ENCODE measurements at places on chromosomes 6 and 20. TPM values are rescaled to one million over a fixed set of nuclear protein-coding genes. Genes with fewer than 3 reads are reported as not detected.

The MDC1 gene
- 0.34 TPM for polyA plus RNA-seq

The HTR1B gene
- polyA plus RNA-seq, result not detected

DNA sequence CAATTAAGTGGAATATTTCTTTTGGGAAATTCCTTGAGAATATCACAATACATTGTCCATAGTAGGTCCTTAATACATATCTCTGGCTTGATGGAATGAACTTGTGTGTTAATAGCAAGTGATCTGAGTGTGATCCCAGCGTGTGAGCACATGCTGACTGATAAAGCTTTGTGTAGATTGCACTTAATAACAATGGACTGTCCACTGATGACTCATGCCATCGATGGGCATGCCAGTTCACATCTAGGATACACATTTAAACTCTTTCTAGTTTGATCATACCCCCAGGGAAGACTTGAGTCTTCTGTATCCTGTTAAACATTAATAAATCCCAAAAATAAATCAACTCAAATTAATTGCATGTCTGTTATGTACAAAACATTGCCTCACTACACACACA is 454.3 kb upstream of the SPTLC3 start:
- no peak for DNase-seq

DNA sequence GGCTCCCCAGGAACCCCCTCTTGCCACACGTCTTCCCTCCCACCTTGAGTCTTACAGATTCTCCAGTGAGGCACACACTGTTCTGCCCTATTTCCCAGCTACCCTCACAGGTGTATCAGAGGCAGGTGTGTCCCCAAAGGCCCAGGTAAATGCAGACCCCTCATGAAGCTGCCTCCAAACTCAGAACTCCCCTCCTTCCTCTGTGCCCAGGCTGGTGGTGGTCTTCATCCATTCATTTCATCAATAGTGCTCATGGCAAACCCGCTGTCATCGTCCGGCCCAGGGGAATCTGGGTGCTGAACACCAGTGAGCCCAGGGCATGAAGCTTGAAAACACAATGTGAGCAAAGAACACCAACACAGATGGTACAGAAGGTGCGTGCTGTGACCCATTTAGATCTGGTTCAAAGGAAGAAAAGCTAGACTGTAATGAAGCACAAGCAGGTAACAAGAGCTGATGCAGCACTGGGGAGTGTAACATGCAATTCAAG is 213.1 kb downstream of the SYNDIG1 start:
- no peak for DNase-seq

- DNase-seq, result no peak
Observed at GRCh38 chr20:33015114-33015484, 7.6 kb downstream of the BPIFB2 start.

GRCh38 chr6:80003826-80004172 is 650 bp upstream of the TTK start:
- peak; percentile 1 for DNase-seq

GRCh38 chr6:111845441-111845871 is 27.8 kb downstream of the FYN start:
- DNase-seq, result peak; percentile 41

- DNase-seq, result no peak
Observed at GRCh38 chr6:31652925-31653724, 664 bp upstream of the BAG6 start.

DNA sequence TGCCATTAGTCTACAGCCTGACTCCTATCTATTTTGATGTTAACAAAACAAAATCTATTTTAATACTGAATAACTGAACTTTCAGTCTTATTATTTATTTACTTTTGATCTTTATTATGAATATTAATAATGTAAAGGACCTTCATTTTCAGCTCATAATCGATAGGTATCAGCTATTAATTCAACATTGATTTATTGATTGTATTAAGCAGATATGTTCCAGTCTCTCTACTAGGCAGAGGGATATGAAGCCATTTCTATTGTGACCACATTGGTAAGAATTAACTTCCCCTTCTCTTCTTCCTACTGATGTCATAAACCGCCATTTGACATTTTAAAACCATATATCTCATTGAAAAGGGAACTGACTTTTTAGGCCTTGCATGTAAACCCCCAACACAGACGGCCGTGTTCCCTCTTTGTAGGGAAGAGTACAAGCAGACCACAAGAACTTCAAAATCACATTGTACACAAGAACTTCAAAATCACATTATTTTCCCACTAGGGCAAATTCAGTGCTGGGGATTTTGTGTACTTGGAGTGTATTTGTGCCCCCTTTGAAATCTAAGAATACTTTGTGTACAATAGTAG is 69.5 kb upstream of the FABP7 start:
- peak; percentile 91 for DNase-seq

DNA sequence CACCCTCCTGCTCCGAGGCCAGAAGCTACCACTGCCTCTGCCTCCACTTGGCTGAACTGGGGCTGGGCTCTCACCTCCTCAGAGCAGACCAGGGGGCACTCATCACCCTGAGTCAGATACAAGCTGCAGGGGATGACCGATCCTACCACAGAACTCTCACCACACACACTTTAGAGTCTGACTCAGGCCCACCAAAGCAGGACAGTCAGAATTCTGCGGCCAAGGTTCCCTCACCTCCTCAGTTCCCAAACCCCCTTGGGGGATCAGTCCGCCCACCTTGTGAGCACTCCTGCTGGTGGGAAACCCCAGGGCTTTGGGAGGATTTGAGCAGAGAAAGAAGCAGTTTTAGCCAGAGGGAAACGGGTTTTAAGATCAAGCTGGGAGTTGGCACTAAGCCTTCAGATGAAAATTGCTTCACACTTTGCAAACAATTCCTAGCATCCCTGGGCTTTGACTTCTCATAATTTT is 587.8 kb upstream of the JAG1 start:
- DNase-seq, result no peak

DNA sequence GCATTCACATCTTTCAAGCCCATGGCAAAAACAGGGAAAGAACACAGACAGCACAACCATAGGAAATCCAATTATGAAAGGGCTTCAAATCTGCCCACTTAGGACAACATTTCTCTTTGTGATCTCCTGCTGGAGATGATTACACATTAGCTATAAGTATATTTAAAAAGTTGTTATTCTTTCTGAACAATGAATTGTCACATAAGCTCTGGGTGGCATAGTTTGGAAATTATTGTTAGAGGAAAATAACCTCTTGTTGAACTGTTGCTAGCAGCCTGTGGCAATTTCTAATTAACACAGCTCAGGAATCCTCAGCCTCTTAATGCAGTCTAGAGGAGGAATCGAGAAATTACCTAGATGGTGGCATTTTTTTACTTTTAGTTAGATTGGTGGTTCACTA is 54.9 kb downstream of the BCAS1 start:
- no peak for DNase-seq

DNA sequence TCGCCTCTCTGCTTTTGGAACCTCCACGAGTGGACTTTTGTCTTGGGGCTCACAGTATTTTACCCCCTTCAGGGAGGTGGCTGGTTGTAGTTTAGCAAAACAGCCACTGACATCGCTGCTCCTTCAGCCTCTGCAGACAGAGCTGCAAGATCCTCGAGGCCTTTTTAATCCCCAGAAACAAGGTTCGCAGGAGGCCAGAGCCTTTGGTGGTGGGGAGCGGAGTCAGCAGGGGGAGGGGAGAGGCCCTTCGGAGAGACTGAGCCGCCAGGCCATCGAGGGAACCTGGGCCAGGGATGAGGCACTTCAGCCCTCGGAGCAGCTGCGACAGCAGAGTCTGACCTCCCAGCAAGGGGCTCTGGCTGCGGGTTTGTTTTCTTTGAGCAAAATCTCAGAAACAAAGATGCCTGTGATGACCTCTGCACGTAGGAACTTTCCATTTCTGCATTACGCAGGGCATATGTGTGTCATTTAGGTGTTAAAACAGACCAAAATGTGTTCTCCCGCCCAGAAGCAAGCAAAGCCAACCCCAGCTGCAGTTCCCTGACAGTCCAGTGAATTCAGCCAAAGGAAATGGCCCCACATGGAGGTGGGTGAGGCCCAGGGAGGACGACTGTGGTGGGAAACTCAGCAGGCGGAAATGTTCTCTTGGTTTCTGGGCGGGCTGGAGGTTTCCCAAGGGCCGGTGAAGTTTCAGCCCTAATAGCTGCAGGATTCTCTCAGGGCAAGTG is 171.2 kb upstream of the SULF2 start:
- DNase-seq, result no peak

- no peak for DNase-seq
Observed at GRCh38 chr6:142940487-142940886, 4.5 kb downstream of the HIVEP2 start.

GRCh38 chr20:34449674-34450592 is 66.3 kb upstream of the DYNLRB1 start:
- no peak for DNase-seq

DNA sequence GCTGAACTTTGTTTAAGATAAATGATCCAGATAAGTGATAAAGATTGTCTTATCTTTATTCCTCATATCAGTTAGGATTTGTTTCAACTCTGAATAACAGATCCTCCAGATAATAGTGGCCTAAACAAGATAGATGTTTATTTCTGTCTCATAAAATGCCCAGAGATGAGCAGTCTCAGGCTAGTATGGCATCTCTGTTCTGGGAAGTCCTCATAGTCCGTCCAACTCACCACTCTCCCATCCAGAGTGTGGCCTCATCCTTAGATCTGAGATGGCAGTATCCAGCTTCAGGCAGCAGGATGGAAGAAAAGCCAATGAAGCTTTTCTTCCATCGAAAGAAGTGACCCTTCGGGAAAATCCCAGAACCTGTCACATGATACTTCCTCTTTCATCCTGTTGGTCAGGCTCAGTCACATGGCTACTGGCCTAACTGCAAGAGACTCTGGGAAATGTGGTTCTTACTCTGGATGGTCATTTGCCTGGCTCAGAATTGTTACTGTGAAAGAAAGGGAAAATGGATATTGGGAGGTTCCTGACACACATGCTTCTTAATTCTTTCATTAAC is 29.4 kb upstream of the TAGAP start:
- peak; percentile 45 for DNase-seq

DNA sequence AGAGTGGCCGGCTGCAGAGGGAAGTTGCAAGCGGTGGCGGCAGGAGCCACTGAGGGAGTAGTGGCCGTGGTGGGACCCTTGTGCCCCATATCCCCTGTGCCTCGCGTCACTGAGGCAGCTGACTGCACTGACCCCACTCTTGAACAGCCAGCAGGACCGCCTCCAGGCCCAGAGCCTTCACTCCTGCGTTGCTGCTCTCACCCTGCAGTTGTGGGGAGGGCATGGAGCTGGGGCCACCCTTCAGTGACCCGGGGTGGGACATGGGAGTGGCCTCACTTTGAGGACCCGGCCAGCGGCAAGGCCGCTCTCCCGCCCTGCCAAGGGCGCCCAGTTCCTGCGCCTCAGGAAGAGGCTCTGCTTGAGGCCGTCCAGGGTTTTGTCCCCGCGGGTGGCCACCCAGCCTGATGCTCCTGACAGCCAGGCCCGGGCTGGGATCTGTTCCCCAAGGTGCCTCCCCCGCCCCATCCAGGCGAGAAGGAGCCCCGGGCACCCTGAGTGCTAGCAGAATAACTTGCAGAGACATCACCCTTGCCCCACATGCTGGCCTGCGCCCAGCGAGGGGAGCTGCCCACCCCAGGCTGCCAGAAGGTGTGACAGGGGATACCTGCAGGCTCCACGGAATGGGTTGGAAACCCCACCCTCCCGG is 44.4 kb downstream of the HLA-DRA start:
- DNase-seq, result no peak

DNA sequence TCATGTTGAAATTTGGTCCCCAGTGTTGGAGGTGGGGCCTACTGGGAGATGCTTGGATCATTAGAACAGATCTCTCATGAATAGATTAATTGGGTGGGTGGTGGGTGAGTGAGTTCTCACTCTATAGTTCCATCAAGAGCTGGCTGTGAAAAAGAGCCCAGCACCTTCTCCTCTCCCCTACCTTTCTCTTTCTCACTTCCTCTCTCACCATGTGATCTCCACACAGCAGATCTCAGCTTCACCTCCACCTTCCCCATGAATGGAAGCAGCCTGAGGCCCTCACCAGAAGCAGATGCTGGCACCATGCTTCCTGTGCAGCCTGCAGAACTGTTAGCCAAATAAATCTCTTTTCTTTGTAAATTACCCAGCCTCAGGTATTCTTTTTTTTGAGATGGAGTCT is 12.9 kb upstream of the GMNN start:
- no peak for DNase-seq

- no peak for DNase-seq
Observed at GRCh38 chr6:161417717-161418462, 144.0 kb upstream of the AGPAT4 start.

- no peak for DNase-seq
Observed at GRCh38 chr6:111381123-111381522, 101.9 kb downstream of the REV3L start.
